MG63 (cell line): ENCODE measurements at places on chromosomes 13 and 19.

GRCh38 chr13:105979131-105980011 lies 556.1 kb downstream of the EFNB2 start:
- DNase-seq = no peak

DNA sequence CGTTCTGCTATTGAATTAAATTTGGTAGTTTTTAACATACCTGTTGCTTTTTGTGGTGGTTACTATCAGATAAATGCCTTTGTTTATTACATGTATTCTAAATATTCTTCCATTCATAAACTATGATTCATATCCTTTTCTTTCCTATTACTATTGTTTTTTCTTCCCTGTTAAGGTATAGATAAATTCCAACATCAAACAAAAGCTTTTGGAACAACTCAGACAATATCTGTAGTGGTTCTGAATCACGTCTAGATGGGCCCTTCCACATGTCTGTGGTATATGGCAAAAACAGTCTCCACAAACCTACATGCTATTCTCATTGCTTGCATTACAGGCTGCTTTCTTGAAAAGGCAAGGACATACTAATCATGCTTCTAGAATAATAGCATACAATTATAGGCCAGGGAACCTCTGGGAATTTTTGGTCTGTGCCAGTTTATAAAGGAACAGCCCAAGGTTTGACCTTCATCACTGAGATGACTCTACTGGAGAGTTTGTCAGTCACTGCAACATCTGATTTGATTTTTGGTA lies 6.4 kb downstream of the LRCH1 start:
- DNase-seq = no peak

DNA sequence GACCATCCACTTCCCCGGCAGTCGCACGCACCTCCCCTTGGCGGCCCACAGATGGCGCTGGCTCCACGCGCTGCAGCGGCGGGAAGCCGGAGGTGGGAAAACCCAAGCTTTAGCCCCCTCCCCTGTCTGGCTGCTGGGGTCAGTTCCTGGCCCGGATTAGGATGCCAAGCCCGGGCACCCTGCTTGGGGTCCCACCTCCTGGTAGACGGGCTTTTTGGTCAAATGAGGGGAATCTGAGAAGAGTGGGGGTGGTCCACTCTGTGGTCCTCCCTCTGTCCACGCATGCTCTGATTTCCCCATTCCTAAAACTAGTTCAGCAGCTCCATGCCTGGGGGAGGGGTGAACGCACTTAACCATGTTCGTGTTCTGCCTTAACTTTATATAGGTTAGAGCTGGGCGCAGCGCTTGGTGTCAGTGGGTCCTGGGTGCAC lies 8.1 kb upstream of the ADGRE2 start:
- peak; percentile 20 for DNase-seq

- no peak for DNase-seq
Observed at GRCh38 chr13:73754727-73755292, 379.4 kb downstream of the KLF12 start.

DNA sequence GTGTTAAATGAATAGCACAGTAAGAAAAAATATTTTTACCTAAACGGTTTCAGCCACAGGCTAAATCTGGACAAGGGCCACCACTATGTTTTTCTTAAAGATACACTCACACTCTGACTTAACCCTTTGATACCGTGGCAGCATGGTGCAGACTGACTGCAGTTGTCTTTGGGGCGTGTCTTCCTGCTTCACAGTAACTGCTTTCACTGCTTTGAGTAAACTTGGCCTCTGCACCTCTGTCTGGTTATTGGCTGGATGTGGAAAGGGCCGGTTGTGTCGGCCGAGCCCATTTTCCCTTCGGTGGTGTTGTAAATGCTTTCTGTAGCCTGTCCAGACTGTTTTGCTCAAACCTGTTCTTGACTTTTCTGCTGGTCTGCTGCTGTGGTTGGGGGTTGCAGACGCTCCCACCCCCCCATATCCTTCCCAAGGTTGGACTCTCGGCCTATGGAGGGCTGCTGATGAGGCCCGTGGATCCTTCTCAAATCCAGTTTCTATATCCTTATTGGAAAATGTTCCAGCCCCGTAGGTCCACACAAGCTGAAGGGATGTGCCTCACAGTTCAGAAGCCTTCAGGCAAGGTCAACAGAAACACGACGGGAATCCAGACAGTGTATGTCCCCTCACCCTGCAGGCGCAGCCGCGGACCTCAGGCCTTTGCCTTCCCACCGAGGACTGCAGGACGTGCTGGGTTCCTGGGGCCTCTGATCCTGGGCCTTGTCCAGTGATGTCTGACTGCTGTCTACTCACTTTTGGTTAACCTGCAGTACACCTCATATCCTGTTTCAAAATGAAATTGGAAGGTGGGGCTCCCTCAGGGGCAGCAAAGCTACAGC lies 90.2 kb upstream of the RNF113B start:
- DNase-seq = no peak

- no peak for DNase-seq
Observed at GRCh38 chr19:30873691-30874090, 475.5 kb downstream of the TSHZ3 start.

DNA sequence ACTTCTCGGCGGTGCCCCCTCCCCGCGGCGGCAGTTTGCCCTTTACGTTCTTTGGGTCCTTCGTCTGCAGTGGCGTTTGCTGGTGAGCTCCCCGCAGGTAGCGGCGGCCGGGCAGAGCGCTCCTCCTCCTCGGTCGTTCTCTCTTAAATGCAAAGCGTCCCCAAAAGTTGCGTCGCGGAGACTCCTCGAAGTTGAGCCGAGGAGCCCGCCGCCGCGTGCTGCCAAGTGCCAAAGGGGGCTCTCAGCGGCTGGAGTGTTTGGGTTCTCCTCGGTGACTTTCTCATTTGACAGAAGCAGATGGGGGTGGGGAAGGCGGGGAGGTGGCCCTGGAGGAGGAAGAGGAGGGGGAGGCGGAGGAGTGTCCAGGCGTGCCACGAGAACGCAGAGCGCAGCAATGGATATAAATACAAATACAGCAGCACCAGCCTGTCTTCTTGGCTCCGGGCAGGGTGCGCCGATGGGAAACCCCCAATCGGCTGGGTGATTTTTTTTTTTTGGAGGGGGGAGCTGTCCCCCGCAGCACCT lies at the start of gene SOX21:
SOX21 (minus strand) TSS at position 259 of the 525 bp plus-strand sequence. CDS start 496 bp downstream, outside the sequence.
- DNase-seq = no peak

GRCh38 chr13:67651908-67652465 lies 421.9 kb upstream of the PCDH9 start:
- no peak for DNase-seq

- DNase-seq = peak; percentile 64
Observed at GRCh38 chr19:29645911-29646310, 19.4 kb upstream of the PLEKHF1 start.

DNA sequence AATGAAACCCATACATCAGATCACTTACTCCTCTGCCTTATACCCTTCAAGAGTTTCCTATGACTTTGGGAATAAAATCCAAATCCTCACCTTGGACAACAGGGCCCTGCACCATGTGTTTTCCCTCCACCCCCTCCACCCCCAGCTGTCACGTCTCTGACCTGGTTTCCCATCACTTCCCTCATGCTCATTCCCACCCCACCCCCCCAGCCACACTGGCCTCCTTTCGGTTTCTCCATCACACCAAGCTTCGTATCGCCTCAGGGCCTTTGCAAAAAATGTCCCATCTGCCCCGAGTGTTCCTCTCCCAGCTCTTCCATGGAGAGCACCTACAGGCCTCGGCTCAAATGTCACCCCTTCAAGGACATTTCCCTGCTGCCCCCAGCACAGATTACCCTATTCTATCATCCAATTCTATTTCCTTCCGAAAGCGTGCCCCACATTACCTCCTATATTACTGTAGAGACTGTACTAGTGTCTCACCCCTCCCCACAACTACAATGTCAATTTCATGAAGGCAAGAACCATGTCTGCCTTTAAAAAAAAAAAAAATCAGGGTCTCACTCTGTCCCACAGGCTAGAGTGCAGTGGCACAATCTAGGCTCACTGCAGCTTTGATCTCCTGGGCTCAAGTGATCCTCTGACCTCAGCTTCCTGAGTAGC lies 16.8 kb upstream of the FFAR2 start:
- DNase-seq = no peak

GRCh38 chr13:112715210-112715609 lies 25.4 kb downstream of the ATP11A start:
- no peak for DNase-seq
